Neural crest cell (in vitro differentiated cells): ENCODE measurements at places on chromosomes 7 and 10. TPM values are rescaled to one million over a fixed set of nuclear protein-coding genes. Genes with fewer than 3 reads are reported as not detected.

The PLAC9 gene
- total RNA-seq, result 24.1 and 27.5 TPM in 2 replicates

The PLEKHS1 gene
- not detected in 2 replicates for total RNA-seq

The DKK1 gene
- total RNA-seq, result 3.3 and 3.9 TPM in 2 replicates

The RNLS gene
- total RNA-seq, result 3.3 and 3.8 TPM in 2 replicates

GRCh38 chr7:150448789-150449147, 1.7 kb upstream of the GIMAP8 start:
- H3K27me3 ChIP-seq, result peaks cover 4% of the 10 kb centered on the region
- no peaks in the 10 kb centered on the region for H3K36me3 ChIP-seq
- DNase-seq, result peak; percentile 71
- no peak overlapping the region for H3K4me3 ChIP-seq
- peaks cover 4% of the 10 kb centered on the region for H3K4me1 ChIP-seq

GRCh38 chr7:2873146-2873545, 29.0 kb upstream of the GNA12 start:
- no peak for DNase-seq
- no peak overlapping the region for H3K27ac ChIP-seq
- no peaks in the 10 kb centered on the region for H3K27me3 ChIP-seq

DNA sequence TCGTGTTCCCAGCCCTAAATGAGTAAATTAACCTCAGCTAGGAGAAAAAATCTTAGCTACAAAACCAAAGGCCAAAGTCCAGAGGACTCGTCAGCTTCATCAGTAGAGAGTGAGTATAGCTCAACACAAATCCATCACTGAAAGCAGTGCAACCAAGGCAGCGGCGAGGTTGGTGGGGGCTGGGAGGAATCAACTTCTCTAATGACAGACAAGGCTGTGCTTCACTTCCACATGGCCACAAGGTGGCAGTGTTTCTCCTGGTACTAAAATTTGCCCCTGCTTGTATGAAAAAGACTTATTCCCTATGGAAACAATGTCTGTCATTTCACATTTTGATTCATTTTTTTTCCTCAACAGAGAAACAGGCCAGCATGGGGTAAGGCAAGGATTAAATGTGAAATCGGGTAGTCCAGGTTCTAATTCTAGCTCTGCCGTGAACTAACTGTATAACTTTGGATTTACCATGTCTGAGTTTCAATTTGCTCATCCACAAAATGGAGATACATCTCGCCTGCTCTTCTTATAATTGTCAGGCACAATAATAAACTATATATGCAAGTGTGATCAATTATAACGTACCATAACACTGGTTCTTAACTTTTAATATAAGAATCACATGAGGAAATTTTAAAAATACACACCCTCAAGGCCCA, 39.3 kb downstream of the FAS start:
- H3K27ac ChIP-seq, result no peak overlapping the region
- H3K27me3 ChIP-seq, result peaks cover 2% of the 10 kb centered on the region
- peaks cover 10% of the 10 kb centered on the region for H3K4me1 ChIP-seq
- H3K36me3 ChIP-seq, result no peaks in the 10 kb centered on the region

GRCh38 chr10:119849031-119849789, 23.4 kb downstream of the MCMBP start:
- no peak overlapping the region for H3K27ac ChIP-seq
- no peaks in the 10 kb centered on the region for H3K27me3 ChIP-seq
- DNase-seq, result no peak
- no peaks in the 10 kb centered on the region for H3K4me1 ChIP-seq

- H3K27me3 ChIP-seq, result no peaks in the 10 kb centered on the region
- peak overlapping the region; percentile 92 for H3K4me3 ChIP-seq
- H3K4me1 ChIP-seq, result peaks cover 42% of the 10 kb centered on the region
- peak; percentile 43 for DNase-seq
Measured at GRCh38 chr10:73096041-73096448, 621 bp downstream of the P4HA1 start.
